ENCODE measurements at places on chromosomes 1 and 21.

GRCh38 chr1:225426395-225427234 is 1.2 kb downstream of the LBR start:
- no peak for DNase-seq

- no peak for DNase-seq
These were observed 93.9 kb upstream of the DPT start for GRCh38 chr1:168822911-168823310.

DNA sequence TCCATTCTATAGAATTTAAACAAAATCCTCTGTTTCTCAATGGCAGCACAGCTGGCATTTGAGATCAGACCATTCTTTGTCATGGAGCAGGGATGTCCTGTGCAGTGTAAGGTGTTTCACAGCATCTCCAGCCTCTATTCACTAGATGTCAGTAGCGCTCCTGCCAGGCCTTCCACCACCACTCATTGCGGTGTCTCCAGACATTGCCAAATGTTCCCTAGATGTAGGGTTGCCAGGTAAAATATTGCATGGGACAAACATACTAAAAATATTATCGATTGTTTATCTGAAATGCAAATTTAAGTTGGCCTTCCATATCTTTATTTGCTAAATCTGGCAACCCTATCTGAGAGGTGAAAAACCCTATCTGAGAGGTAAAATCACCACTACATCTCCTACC is 11.7 kb downstream of the ITLN2 start:
- no peak for DNase-seq

DNA sequence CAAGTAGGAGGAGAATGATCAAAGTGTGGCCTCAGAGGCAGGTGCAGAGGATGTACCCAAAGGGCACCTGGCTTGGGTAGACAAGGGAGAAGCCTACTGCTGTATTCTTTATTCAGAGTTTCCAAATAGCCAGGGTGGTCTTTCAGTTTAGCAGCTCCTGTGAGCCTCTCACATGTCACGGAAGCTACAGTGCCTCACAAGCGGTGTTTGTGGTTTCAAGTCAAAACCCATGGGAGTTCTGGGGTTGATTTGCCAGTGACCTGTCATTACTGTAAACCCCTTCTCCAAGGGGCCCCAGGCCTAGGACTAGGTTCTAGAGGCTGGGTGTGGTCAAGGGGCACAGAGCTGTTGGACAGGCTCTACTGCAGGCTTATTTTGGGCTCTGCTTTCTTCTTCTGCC is 10.2 kb upstream of the IL10 start:
- peak; percentile 41 for DNase-seq

DNA sequence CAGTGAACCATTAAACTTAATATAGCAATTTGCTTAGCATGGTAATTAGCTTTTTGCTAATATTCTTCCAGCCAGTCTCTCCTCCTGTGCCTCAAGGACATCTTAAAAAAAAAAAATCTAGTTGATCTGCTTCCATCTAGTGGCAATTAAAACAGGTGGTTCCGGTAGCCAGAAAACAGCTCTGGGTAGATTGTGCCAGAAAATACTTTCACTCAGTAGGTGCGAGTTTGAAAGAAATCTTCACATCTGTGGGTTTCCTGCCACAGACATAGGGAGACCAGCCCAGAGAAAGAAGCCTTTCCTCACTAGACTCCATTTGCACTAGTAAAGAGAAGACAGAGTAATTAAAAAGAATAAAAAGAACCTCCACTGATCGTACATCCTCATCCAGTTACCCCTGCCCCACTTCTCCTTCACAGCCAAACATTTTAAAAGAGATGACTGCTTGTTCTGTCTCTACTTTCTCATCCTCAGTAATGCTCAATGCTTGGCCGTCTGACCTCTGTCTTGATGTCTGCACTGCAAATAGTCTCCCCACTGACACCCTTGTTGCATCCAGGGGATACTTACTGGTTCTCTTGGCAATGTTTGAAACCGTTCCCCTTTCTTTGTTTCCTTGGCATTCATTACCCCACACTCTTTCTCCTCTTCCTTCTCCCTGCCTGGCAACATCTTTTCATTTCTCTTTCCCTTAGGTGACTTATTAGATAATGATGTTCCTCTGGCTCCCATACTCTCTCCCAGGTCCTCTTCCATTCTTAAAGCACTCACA is 16.9 kb downstream of the SELL start:
- no peak for DNase-seq

GRCh38 chr1:36199934-36200741 is 24.1 kb upstream of the THRAP3 start:
- DNase-seq, result no peak

DNA sequence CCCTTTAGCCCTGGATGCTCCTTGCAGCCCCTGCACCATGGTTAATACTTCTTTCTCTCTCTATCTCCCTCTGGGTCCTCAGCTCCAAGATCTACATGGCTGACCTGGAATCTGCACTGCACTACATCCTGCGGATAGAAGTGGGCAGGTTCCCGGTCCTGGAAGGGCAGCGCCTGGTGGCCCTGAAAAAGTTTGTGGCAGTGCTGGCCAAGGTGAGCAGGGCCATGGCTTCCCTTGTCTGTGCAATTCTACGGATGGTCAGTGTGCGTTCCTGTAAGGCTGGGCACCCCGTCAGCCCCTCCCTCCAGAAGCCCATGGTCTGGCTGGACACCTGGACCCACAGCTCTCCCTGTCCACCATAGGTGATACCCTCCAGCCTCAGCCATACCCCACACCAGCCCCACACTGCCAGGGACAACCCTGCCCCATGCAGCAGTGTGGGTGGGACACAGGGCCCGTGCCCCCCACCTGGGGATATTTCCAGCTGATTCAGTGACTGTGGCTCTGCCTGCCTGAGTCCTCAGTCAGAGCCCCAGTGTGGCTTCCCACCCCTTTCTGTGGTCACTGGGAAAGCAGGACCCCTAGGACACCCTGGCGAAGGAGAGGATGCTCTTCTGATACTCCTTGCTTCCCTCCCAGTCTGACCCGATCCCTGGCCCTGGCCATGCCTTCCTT is 31.4 kb downstream of the QSOX1 start:
- no peak for DNase-seq

- no peak for DNase-seq
These were observed 1.9 kb downstream of the AGO1 start for GRCh38 chr1:35884934-35885333.

DNA sequence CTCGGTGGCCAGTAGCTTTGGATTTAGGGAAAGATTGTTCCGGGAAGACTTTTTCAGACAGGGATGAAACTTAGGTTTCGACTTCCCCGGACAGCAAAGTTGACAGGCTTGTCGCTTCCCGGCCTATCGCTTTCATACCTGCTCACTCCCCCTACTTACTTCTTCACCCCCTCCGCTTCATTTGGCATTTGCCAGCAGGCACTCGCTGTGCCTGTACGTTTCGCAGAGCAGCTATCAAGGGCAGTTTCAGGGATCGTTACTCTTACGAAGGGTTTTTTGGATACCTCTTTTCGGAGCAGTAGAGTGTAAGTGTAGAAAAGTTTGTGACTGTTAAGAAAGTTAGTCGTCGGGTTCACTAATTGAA is 393 bp downstream of the BLZF1 start:
- peak; percentile 10 for DNase-seq

- DNase-seq, result no peak
These were observed 217.9 kb downstream of the RRAGC start for GRCh38 chr1:38641661-38642060.

- no peak for DNase-seq
These were observed 125.7 kb upstream of the PBX1 start for GRCh38 chr1:164433141-164433817.

GRCh38 chr1:180636138-180636537 is 4.3 kb downstream of the XPR1 start:
- DNase-seq, result no peak

DNA sequence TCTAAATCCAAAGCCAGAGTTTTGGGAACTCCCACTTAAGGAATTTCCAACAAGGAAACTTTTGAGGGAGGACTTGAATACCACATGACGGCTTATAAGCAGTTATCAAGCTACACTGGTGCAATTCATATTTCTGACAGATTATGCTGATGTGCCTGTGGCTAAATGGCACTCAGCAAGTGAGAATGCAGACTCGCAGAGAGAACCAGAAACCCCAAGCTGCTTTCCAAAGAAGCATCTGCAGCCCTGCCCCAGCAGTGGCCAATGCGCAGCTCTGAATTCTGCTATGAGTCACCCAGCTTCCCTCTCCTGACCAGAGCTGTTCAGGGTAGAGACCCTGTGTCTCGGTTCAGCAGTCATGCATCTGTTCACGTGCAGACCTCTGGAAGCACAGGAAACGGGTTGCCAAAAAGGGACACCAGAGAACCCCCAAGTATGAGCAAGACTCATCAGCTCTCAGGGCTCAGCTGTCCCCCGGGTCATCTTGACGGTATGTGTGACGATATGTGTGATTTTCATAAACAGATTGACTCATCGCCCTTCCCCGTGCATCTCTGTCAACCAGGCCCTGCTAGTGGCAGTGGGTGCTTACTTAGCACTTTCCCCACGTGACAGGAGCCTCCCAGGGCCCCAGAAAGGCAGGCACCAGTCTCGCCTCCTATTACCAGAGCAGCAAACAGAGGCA is 76.3 kb downstream of the ITPKB start:
- DNase-seq, result peak; percentile 79

DNA sequence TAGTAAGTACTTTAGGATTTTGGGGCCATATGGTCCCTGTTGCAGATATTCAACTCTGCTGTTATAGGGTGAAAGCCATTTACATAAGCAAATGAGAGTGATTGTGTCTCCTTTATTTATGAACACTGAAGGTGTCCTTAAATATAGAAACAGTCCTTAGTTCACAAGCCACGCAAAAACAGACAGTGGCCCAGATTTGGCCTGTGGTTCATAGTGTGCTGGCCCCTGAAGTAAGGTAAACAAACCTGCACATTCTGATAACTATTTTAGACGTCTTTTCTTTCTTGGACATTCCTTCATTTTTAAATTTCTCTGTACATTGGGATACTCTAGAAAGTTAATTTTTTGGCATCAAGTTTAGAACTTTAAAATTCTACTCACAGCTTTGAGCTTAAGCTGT is 23.5 kb downstream of the RAP1A start:
- DNase-seq, result no peak

DNA sequence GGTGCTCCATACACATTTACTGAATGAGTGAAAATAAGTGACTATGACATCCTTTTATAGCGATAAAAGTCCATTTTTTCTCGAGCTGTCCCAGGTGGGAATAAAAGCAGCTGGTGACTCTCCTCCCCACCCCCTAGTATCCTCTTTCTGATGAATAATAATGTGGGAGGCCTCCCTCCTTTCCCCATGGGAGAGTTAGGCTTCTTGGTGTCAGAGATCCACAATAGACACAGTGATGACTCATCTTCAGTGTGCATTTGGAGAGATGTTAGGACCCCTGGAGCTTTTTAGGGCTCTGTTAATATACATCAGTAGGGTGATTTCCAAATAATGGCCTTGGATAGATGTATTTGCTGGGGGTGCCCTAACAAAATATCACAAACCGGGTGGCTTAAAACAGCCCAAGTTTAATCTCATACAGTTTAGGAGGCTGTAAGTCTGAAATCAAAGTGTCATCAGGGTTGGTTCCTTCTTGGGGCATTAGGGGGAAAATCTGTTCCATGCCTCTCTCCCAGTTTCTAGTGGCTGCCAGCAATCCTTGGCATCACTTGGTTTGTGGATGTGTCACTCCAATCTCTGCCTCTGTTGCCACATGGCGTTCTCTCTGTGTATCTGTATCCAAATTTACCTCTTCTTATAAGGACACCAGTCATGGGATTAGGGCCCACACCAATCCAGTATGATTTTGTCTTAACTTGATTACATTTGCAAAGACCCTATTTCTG is 4.4 kb upstream of the PHC2 start:
- no peak for DNase-seq

- DNase-seq, result no peak
These were observed 105.4 kb upstream of the F3 start for GRCh38 chr1:94646786-94647555.

DNA sequence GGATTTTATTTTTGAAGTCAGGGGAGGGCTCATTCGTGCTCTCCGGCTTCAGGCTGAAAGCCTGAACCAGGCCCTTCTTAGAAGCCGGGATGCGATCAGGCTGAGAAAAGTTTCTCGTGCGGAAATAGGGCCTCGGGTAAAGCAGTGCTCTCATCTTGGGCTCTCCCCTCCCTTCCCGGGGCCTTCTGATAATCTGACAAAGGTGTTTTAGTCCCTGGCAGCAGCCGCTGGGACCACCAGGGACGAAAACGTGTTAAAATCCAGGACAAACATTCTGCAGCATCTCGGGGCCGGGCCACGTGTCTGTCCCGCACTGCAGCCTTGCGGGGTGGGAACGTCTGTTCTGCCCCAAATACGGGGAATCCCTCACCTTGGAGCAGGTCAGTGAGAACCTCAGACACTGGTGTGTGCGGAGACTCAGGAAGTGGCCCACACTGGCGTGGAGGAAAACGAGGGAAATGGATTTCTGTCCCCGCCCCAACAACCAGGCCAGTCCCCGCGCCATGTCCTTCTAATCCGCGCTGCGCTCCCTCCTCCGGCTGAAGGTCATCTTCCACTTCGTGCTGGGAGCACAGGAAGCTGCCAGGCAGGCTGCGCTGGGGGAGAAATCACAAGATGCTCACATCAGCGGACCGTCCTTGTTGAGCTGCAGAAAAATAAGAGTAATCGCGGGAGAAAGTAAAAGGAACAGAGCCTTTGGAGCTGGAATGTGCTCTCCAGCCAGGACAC is 16.6 kb upstream of the AJAP1 start:
- DNase-seq, result no peak

GRCh38 chr1:212945463-212946160 is 4.7 kb upstream of the VASH2 start:
- no peak for DNase-seq

- no peak for DNase-seq
These were observed 37.7 kb upstream of the BCL10 start for GRCh38 chr1:85313888-85314696.

- no peak for DNase-seq
These were observed 52.8 kb downstream of the SLX9 start for GRCh38 chr21:44992608-44993031.

GRCh38 chr21:34157521-34157920 is 84.1 kb downstream of the MRPS6 start:
- DNase-seq, result no peak

- no peak for DNase-seq
These were observed 78.7 kb downstream of the DHRS3 start for GRCh38 chr1:12539320-12539704.

DNA sequence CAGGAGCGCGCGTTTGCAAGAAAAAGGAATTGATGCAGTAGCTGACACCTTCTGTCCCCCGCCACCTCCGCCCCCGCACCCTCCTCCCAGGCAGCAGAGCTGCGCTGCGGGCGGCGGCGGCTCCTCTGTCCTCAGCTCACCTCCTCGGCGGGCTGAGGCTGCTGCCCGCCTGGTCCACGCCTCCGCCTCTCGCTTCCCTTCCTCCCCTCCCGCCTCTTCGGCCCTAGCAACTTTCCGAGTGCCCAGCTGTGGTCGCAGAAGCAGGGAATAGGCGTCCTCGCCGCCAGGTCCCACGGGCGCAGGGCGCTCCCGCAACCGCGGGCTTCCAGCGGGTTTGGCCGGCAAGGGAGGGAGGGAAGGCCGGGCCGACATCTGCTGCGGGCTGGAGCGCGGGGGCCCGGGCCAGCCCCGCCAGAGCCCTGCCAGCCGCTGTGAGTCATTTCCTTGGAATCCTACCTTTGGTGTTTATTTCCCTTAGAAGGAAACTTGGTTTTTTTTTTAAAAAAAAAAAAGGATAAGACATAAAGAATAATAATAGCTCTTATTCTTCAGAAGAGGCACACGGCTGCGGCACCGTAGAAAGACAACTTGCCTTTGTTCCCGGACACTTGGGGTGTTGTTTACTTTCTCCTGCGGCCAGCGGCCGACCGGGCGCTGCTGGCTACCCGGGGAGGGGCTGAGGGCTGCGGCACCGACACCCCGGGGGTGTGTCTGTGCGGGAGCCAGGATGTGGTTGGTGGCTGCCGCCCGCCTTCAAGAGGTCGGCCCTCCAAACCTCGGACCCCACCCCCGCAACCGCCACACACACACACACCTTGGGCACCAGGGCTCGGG is 1.1 kb downstream of the SERTAD4 start:
- DNase-seq, result no peak

GRCh38 chr1:192225703-192226102 is 67.4 kb downstream of the RGS18 start:
- no peak for DNase-seq

Measured in GM12892 (cell line).